ENCODE measurements at places on chromosomes 11 and 22.

DNA sequence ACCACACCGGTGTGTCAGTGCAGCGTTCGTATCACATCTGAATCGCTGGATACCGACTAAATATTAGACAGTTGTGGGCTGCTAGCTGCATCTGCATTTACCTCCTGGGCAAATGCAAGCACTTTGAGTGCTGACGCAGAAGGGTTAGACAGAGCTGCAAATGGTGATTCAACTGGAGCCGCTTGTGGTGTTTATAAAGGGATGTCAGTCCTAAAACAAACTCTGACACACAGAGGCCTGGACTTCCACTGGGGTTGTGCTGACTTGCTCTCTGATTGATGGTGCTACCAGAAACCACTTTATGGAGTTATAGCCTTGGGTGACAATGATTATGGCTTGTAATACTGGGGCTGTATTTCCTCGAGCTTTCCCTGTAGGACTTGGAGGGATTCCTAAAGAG, 374.4 kb downstream of the NTM start:
- no peak for DNase-seq

DNA sequence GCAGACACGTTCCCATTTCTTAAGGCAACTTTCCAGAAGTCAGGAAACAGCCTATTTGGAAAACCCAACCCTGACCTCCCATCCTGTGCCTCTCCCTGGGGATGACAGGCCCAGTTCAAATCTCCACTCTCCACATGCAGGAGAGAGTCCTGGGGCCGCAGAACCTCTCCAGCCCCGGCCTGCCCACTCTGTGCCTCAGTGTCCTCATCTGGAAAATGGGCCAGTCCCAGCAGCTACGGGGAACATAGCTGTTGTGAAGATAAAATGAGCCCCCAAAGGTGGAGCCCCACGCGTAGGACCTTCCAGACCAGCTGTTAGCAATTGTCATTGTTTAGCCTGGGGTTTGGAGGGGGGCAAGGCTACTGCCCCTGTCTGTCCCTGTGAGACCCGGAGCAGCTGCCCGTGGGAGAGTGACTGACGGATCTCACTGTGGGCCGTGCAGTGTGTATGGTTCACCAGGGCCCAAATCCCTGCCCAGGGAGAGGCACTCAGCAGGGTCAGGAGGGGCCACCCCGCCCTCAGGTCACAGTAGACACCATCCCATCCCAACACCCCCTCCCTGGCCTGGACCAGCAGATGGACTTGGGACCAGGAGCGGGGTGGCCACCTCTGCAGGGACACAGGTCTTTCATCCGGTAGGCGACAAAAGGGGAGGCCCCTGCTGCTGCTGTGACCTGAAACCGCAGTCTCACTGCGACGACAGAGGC, 145.9 kb downstream of the CTTN start:
- no peak for DNase-seq

- peak; percentile 69 for DNase-seq
Observed at GRCh38 chr11:67265633-67266448, 432 bp upstream of the GRK2 start.

- DNase-seq, result no peak
Observed at GRCh38 chr22:24409707-24410106, 17.7 kb upstream of the ADORA2A start.

DNA sequence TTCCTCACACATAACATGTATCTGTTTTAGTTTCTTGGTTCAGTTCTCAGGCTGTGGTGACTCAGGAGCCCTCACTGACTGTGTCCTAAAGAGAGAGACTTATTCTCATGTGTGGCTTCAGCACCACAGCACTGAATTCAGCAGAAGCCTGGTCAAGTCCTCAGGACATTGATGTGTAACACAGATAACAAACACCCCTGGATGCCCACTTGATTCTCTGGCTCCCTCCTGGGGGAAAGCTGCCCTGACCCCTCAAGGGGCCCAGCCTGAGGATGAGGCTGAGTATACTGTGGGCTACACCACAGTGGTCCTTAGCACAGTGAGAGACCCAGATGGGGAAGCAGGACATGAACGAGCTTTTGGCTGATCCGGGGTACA, 87.2 kb upstream of the VPREB1 start:
- DNase-seq, result no peak

DNA sequence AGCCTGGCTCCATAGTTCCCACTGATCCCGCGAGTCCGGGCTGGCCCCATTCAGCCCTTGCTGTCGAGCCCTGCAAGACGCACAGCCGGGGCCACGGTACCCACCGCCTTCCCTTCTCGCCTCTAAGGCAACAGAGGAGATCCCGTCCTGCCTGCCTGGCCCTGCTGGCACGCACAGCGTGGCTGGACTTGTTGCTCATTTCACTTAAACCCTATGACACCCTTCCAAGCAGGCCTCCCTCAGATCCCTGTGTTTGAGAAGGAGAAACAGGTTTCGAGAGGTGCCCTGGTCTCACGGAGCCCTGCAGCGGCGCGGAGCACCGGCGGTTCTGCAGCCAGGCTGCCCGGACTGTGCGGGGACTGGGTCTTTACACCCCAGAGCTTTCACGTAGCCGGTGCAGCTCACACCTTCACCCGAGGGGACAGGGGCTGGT, 1048.4 kb downstream of the BRD1 start:
- no peak for DNase-seq

DNA sequence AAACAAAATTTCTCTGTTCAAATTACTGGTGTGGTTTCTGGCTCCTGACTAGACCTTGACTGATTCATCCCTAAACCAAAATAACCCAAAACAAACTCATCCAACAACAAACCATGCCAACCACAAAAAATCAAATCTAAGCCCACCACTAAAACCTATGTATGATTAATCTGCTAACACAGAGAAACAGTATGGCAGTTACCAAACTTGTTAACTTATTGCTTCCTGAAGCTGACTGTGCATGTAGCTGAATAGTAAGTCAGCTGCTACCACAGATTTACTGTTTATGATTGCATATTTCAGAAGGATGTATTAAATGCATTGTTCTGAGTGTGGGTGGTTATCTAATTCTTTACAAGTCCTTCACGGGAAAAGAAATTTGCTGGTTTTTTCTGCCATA, 231.1 kb downstream of the SWAP70 start:
- DNase-seq, result no peak

GRCh38 chr11:117180020-117180419, 1.5 kb downstream of the SIDT2 start:
- no peak for DNase-seq

GRCh38 chr11:106011481-106011880, 10.6 kb downstream of the MSANTD4 start:
- DNase-seq, result no peak

DNA sequence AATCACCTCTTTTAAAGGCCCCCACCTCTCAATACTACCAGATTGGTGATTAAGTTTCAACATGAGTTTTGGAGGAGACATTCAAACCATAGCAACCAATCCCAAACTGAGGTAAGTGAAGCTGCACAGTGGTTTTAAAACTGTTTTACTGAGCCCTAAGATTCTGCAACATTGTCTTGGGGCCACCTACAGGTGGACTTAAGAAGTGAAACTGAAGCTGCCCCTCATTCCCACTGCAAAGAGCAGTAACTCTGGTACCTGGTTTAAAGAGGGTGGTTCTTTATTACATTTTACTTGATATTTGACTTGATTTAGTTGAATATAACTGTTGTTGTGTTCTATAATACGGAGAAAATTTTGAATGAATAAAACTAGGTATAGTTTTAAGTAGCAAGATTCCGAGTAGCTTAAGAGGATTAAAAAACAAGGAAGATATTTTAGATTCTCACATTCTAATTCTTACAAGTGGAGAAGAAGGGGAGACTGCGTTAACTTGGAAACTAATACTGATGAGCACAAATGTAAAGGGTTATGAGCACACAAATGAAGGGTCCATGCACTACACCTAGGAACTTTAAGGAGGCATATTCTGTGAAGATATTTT, 26.7 kb downstream of the SYT9 start:
- DNase-seq, result no peak

DNA sequence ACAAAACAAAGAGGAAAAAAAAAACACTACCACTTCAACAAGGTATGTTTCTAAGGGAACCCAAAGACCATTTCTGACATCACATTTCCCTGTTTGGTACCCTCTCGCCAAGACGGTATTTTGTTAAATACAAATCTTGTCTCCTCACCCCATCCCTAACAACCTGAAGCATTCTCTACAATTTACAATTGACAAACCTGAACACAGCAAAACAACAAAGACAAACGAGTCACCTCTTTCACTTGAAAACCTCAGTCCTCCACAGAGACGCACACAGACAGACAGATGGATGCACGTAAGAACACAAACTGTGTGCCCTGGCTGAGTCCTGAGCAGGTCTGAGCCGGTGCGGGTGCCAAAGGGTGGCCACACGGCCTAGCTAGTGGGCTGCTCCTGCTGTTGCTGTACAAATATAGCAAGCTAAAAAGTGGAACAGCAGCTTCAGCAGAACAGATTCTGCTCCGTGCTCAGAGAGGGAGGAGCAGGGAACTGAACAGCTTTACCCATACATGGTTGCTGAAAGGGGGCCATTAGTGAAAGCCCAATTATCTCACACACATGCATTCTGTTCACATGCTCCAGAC, 28.5 kb downstream of the CELF1 start:
- DNase-seq, result no peak

GRCh38 chr11:9462806-9463537, 2.2 kb downstream of the ZNF143 start:
- DNase-seq, result no peak

DNA sequence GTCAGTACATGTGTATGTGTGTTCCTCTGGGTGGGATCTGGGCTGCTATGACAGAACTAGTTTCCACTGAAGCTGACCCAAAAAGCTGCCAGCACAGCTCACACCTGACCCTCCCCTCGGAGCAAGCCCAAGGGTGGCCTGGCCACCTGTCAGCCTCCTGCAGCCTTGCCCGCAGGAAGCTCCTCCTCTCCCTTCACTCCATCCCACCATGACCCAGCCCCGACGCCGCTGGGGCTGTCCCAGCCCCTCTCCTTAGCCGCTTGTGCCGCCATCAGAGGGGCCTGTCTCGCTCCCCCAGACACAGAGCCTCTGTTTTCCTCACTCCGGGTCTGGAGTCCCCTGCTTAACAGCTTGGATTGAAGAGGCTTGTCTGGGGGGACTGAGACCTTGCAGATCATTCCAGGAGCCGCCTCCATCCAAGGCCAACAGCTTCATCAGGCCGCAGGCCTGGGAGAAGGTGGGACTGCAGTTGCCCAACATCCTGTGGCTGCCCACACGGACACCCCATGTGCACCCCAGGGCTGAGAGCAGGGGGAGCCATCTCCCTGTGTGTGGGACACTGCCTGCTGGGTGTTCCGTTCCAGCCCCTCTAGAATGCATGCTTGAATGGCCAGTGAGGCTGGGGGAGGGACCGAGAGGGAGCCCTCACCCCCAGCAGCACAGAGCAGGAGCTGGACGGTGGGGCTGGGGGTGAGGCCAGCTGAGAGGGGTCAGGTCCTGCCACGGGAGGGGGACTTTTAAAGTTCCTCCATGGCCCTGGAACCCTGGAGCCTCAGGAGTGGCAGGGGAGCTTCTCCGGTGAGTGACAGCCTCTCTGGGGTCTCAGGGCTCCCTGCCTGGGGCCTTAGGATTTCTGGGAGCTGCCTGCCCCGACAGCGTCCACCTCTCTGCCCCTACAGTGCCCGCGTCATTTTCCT, 696 bp downstream of the MRGPRF start:
- DNase-seq, result no peak

DNA sequence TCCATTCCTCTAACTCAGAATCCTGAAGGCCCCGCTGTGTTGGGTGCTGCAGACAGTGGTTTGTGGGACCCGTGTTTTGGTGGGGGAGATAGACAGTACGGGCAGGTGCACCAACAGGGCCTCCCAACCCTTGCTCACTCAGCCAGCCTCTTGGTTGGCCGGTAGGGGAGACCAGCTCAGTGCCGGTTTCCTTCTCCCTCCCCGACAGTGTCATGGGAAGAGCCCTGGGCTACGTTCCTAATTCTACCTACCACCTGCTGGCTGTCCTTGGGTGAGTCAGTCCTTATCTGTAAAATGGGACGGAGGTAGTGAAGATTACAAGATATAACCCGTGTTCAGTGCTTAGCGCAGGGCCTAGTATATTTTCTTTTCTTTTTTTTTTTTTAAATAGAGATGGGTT, 5.9 kb downstream of the TMEM134 start:
- no peak for DNase-seq

GRCh38 chr22:41327124-41327523, 25.8 kb downstream of the ZC3H7B start:
- no peak for DNase-seq

GRCh38 chr11:37134637-37135036, 536.6 kb upstream of the RAG2 start:
- DNase-seq, result no peak

DNA sequence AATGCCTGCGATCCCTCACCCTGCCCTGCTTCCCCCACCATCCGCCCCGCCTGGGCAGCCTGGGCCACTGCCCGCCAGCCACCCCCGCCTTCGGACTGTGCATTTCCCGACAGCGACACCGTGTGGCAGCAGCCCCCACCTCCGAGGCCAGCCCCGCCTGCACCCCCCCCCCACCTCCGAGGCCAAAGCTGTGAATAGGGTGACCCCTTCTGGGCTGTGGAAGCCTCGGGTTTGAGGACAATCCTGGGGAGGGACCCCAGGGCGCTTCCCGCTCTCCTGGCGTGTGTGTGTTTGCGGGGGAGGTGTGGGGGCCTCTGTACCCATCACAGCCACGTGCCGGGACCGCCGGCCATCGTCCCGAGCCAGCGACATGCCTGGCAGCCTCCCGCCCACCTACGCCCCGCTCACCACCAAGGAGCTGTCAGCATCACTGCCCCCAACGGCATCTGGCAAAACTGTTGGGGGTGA, 33.8 kb upstream of the PPARA start:
- DNase-seq, result peak; percentile 64

GRCh38 chr22:17712441-17712840, 61.8 kb downstream of the BID start:
- DNase-seq, result no peak

DNA sequence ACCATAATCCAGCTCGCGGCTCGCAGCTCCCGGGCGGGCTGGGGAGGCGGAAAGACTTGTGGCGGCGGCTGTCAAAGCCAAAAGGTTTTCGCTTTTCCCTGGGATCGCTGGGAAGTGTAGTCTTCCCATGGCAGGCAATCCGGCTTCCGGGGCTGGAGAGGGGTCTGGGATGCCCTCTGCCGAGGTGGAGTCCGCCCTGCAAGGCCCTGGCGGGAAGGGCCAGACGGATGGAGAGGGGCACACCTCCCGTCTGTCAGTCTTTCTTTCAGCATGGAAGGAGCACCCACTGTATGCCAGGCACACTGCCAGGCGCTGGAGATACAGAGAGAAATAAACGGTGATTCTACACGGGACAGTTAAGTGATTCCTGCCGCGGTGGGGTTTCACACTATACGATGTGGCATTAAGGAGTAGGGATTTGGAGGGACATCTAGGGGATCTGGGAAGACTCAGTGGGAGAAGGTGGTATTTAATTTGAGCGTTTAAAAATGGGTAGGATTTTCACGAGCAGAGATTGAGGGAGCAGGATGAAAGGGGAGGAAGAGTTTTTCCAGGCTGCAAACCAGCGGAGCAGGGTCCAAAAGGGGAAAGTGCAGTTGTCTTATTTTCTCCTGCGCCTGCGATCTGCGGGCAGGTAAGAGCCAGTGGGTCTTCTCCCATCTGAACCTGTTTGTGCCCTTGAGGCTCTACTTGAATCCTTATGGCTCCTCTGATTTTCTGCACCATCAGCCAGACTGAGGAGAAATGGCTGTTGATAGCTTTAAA, at the start of gene BACE1:
Gene BACE1, minus strand, starts transcription at position 60 of the 765 bp plus-strand sequence. CDS start 461 bp downstream, outside the sequence.
- DNase-seq, result no peak
